Panc1 (cell line): ENCODE measurements at places on chromosomes 3 and 15. TPM values are rescaled to one million over a fixed set of nuclear protein-coding genes. Genes with fewer than 3 reads are reported as not detected.

DNA sequence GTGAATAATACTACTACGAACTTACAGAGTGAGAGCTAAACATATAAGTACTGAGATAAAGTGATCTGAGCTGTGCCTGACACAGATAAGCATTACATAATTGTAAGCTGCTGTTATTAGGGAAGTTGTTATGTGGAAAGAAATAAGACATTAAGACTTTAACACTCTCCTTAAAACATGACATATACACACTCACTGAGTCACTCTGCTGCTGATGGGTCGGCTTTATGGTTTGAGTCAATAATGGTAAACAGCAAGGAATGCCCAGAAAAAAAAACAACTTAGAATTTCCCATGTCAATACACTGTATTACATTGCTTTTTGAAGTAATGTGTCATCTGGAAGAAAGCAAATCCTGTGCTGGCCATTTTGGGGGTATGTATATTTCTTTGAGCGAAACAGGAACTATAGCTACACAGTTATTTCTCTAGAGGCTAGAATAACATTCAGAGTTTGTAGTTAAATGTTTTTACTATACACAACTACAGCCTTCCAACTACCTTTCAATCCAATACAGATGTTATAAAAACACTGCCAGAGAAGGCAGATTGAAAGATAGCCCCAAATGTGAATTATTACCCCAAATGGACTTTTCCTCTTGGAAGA is 22.8 kb upstream of the SPRED1 start:
- DNase-seq = no peak

DNA sequence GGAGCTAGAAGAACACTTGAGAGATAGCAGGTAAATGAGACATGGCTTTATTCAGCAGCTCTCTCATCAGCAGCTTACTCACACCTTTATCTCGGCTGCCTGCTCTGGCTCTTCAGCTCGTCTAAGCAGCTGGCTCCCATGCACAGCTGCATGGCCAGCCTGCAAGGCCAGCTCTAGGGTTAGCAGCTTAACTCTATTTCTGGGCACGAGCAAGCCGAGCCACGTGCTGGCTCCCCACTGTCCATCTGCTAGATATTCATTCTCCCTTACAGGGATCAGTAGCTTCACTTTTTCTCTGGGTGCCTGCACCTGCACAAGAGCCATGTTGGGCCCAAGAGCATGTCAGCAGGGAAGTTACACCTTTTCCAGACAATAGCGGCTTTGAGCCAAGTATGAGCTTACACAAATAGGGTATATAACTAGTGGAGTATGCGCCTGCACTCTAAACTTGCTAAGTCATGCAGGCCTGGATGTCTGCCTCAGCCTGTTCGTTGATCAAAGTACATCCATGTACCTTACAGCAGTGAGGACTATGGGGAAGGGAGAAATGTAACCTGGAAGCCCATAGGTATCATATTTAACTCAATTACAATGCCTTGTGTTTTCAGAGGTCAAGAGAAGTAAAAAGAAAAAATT is 174.9 kb upstream of the SNTN start:
- DNase-seq = no peak

- DNase-seq = no peak
Observed at GRCh38 chr15:74303741-74304309, 63.6 kb downstream of the CYP11A1 start.

GRCh38 chr3:144282313-144282712 is 310.7 kb downstream of the DIPK2A start:
- DNase-seq = no peak

GRCh38 chr3:90031121-90031520 is 923.7 kb downstream of the EPHA3 start:
- DNase-seq = no peak

- DNase-seq = no peak
Observed at GRCh38 chr15:67097930-67098740, 32.7 kb downstream of the SMAD3 start.

Gene WDR93
- 0.18 TPM for total RNA-seq

Gene PRTG
- 11.4 TPM for total RNA-seq

Gene DRD3
- total RNA-seq = not detected

Gene HYAL1
- 0.18 TPM for total RNA-seq

Gene RTP3
- total RNA-seq = not detected
